ENCODE measurements at places on chromosomes 2 and 18.

DNA sequence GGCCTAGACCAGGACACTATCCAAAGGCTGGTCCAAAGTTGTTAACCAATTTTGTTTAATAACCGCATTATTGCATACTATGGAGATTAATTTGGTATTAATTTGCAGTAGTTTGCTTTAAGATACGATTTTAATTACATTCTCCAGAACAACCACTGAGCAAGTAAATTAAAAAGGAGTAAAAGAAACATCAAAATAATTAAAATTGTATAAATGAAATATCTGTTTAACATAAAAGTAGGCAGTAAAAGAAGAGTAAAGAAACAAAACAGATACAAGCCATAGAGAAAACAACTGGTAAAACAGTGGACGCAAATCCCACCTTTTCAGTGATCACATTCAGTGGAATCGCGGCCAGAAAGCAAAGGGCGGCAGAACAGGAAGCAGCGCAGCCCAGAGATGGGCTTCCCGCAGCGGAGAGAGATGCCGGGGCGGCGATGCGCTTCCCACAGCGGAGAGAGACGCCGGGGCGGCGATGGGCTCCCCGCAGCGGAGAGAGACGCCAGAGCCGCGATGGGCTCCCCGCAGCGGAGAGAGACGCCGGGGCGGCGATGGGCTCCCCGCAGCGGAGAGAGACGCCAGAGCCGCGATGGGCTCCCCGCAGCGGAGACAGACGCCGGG lies 176.8 kb downstream of the RTP5 start:
- no peak for DNase-seq

- peak; percentile 53 for DNase-seq
These were observed 1.1 kb upstream of the TACR1 start for GRCh38 chr2:75200140-75201096.

- no peak for DNase-seq
These were observed 182.6 kb upstream of the CHAC2 start for GRCh38 chr2:53584986-53585385.

- no peak for DNase-seq
These were observed 239.9 kb downstream of the SPAG16 start for GRCh38 chr2:213524164-213524563.

DNA sequence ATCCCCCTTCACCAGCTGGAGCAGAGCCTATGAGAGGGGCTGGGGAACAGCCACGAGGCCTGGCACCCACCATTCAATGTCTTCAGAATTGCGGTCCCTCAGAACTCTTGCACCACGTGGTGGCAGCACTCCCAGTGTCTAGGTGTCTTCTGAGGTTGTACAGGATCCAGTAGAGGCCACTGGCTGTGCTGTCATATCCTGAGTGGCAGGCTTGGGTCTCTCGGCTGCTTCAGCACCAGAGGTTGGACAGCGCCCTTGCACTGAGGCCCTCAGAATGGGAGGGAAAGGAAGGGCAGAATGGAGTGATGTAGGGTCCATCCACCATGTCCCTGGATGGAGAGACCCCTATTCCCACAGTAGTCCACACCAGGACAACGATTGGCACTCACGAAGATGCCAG lies 112.0 kb upstream of the TEKT4 start:
- peak; percentile 15 for DNase-seq

DNA sequence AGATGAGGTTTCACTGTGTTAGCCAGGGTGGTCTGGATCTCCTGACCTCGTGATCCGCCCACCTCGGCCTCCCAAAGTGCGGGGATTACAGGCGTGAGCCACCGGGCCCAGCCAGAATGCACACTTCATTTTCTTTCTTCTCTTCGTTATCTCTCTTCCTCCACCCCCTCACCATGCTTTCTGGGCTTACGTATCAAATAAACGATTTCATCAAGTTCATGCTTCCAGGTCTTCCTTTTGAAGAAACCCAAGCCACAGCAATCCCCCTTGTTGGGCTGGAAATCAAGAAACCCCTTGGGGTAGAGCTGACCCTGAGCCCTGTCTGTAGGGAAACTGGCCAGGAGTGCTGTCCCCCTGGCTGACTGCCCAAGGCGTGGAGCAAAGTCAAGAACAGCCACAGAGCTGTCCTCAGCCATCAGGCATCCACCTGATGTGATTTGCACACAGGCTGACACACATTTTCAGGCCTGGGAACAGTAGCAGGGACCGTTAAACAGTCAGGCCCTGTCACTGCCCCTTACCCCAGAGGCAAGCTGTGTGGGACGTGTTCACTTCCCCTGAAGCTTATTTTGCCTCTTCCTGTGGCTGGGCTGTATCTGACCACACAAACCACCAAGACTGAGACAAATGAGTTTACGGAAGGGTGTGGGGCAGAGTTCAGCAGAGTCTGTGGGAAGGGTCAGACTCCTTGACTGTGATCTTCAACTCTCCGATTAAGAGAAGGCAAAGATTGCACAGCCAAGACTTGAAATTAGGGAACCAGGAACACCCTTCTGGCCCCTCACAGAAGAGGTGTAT lies 15.1 kb upstream of the NMUR1 start:
- no peak for DNase-seq

- DNase-seq = peak; percentile 66
These were observed 3.1 kb downstream of the PAIP2B start for GRCh38 chr2:71223767-71224333.

DNA sequence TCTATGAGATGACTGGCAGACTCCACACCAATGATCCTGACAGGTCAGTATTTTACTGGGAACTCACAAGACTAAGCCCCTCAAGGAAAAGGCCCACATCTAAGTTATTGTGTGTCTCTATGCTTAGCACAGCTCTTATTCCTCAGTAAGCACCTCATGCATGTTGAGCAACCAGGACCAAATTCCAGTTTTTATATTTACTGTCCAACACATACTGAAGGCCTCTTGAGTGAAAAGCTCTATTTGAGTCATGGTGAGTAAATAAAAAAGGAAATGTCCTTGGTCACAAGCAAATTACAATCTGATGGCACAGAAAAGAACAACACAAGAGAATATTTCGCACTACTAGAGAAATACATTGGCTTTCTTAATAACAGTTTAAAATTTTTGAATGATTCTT lies 87.9 kb upstream of the ETAA1 start:
- DNase-seq = no peak

GRCh38 chr18:70387027-70387426 lies 98.2 kb downstream of the SOCS6 start:
- DNase-seq = no peak

DNA sequence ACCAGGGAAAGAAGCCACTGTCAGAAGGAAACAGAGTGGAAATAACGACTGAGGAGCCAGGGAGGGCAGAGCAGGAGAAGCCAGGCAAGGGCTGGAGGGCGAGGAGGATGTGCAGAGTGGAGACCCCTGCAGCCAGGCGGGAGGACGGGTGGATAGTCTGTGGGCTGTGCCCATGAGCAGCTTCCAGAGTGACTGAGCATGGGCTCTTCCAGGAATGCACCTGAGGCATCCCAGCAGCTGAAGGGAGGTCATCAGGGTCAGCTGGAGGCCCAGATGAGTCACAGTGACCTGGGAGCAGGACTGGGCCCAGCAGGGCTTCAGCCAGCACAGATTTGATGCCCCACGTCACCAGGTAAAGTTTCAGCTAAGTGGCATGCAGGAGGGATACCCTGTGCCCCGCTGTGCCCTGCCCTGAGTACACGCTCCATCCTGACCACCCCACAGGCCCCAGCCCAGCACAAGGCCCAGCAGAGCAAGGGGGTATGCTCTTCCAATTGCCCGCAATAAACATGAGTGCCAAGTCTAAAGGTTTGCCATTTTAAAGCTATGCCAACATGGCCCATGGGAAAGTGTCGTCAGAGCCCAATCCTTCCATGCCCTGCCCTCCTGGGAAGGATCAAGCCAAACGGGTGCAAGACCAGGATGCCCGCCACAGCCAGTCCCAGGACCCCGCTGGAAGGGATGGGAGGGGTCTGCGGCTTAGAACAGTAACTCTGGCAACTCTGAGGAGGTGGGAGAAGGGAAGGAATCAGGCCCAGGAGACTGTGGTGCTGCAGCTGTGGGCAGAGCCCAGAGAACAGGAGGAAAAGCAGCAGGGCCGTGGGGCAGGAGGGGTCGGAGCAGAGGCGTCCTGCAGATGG lies 85.7 kb downstream of the SEPTIN10 start:
- no peak for DNase-seq

DNA sequence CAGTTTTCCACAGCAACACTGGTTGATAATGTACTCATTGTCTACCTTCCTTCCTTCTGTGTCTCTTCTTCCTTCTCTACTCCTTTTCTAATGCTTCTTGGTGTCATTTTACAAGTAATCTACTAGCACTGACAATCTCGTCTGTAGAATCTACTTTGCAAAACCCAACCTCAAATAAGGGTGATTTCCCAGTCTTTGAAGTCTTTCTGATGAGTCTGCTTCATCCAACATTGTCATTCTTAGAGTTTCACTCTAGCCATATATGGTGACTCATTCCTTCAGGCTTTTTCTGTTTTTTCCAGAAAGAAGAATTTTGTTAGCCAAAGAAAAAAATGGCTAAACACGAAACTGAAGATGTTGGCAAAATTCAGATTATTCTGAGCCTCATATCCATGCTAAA lies 288.7 kb downstream of the MBD2 start:
- DNase-seq = no peak

GRCh38 chr2:161571051-161571429 lies 53.2 kb upstream of the SLC4A10 start:
- DNase-seq = no peak

DNA sequence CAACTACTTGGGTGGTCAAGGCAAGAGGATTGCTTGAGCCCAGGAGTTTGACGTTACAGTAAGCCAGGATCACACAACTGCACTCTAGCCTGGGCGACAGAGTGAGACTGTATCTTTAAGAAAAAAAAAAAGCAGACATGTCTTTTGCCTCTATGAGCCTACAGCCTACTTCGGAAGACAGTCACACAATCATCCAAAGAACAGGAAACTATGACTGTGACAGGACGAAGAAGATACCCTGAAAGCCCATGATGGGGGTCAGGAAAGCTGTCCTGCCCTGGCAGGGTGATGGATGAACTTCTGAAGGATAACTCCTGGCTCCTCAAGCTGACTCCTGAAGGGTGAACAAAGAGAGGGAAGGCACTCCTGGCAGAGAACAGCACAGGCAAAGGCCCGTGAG lies 251.7 kb upstream of the SIX2 start:
- DNase-seq = no peak

DNA sequence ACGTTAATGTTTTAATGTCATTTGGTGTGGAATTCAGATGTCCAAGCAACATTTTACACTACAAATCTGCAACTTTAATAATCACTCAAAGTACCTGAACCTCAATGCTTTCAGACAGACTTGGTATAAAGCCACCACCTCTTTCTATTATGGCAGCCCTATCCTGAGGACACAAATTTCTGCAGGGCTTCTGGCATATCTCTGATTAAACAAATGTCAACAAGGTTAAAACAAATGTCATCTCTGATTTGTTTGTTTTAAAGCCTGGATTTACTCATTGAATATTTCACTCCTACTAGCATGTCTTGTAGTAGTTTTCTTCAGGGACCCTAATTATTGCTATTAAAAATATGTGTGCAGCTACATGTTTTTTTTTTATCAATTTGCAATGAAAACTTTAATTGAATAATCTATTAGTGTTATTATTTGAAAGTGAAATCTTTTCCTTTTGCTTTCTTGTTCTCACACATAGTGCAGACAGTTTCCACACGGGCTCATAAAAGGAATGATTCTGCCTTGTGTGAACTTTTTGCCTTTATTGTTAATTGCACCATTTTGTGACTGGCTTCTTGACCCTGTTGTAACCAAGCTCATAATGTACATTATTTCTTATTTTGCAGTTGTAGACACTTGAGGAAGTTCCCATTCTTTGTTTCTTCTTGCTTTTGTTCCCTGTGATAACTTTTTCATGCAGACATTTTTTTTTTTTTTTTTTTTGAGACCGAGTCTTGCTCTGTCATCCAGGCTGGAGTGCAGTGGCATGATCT lies 30.1 kb downstream of the IL37 start:
- no peak for DNase-seq

- DNase-seq = no peak
These were observed 500.9 kb upstream of the DSEL start for GRCh38 chr18:68017385-68017784.

DNA sequence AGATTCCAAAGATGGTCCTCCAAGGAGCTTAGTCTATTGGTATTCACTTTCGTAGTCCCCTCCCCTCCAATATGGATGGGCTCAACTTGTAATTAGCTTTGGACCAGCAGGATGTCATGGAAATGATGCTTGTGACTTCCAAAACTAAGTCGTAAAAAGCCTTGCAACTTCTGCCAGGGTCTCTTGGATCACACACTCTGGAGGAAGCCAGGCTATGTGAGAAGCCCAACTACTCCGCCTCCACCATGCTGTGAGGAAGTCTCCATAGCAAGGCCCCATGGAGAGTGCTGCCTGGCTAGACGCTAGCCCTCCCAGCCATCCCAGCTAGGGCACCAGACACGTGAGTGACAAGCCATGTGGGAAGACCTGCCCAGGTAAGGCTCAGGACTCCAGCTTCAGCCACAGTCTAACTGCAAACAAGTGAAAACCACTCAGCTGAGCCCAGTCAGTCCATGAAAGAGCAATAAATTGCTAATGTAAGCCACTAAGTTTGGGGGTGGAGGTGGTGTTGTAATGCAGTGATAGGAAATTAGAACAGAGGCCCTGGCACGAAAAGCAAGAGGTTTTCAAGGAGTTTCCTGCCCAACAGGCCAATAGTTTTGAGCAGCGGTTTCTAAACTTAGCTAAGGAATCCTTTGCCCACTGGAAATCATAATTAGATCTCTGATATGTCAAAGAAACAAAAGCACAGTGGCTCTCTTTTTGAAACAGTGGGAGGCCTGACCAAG lies 77.5 kb upstream of the GLI2 start:
- DNase-seq = no peak

DNA sequence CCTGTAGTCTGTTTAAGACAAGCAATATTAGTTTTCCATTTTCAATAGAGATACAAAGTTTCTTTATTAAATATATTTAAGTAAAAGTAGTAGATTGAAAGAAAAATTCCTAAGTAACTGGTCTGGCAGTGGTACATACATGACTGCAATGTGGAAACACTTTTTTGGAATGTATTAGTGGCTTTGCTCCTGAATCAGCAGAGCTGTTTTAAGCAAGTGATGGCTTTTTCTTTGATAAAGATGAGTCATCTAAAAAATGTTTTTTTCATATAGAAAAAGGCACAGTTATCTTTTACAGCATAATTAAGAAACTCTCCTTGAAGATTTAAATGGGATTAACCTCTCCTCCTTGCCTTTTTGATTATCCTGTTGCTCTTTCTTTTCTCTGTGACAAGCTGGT lies 34.9 kb downstream of the KDM3A start:
- DNase-seq = no peak
